Panc1 (cell line): ENCODE measurements at places on chromosomes 3 and 15.

- no peak for DNase-seq
Observed at GRCh38 chr3:145854499-145854898, 306.5 kb downstream of the PLOD2 start.

DNA sequence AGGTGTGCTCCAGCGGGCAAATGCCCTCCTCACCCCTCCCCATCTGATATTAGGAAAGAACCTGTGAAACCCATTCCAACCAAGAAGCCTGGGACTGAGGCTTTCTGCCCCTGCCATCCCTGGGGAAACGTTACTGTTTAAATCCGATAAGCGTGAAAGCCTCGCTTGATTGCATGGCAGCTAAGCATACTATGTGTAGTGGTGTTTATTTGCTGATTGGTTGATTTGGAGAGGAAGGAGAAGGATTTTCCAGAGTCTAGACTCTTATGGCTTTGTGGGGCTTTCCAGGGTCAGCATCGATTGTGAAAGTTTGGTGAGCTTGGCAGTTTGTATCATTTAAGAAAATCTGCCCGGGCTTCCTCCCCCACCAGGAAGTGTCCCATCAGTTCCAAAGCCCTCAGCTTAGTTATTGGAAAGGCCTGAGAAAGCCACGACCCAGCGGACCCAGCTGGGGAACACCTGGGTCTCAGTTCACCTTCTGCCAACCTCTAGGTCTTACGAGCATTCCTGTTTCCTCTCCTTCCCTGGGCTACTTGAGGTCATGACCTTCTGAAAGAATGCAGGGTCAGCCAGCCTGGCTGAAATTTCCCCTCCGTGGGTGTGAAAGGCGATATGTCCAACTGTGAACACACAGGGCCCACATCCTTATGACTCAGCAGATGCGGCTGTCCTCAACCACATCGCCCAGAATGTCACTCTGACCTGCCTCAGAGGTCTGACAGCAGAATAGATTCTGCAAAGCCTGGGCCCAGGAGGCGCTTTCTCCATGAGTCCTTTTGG, 62.8 kb upstream of the HERC1 start:
- DNase-seq: no peak

DNA sequence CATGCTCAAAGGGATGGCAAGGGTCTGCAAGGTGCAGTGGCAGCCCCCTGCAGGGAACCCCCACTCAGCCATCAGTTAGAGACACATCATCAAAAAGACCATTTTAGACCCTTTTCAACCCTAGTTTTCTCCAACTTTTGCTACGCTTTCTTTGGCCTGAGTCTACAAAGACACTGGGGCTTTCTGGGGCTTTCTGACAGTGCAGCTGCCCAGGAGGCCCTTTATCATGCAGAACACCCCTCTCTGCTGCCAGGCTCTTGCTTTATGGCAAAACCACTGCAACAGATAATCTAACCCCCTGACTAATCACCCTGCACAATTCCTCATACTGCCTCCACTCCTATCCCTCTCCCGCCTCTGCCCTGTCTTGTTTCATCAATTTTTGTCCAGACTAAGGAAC, 2.4 kb downstream of the NMNAT3 start:
- no peak for DNase-seq

- no peak for DNase-seq
Observed at GRCh38 chr3:139006051-139006716, at the start of gene PRR23A. TSS of gene PRR23A (minus strand) at chr3:139006268. CDS start at chr3:139006268, 0 bp downstream.

DNA sequence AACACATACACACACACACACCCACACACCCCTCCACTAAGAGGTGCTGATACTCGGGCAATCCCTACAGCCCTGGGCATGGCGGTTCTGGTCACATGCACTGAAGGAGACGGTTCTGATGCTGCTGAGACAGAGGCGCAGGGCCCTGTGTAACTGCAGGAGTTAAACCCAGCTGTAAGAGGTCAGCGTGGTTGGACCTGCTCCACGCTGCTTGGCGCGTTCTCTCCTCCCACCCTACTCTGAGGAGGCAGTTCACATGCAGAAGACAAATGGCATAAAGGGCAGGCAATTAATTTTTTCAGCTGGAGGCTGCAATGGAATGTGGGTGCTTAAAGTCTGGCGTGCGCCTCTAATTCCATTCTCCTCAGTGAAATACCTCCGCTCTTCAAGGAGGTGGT, 35.2 kb downstream of the GRK7 start:
- no peak for DNase-seq

DNA sequence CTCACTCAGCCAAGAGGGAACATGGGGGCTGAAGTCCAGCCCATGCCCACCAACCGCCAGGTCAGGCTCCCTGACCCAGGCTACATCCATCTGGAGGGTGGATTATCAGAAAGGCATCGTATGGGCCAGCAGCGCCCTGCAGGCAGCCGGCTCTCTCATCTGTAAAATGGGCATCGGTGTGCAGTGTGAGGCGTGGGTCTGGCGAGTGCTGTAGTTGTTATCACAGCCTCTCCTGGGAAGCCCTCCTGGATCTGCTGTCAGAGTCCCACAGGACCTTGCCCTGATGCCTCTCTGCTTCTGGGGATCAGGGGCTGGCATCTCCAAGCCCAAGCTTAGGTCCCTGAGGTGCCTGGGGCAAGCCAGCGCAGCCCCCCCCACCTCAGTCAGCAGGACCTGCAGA, 27.4 kb downstream of the CFAP100 start:
- no peak for DNase-seq

DNA sequence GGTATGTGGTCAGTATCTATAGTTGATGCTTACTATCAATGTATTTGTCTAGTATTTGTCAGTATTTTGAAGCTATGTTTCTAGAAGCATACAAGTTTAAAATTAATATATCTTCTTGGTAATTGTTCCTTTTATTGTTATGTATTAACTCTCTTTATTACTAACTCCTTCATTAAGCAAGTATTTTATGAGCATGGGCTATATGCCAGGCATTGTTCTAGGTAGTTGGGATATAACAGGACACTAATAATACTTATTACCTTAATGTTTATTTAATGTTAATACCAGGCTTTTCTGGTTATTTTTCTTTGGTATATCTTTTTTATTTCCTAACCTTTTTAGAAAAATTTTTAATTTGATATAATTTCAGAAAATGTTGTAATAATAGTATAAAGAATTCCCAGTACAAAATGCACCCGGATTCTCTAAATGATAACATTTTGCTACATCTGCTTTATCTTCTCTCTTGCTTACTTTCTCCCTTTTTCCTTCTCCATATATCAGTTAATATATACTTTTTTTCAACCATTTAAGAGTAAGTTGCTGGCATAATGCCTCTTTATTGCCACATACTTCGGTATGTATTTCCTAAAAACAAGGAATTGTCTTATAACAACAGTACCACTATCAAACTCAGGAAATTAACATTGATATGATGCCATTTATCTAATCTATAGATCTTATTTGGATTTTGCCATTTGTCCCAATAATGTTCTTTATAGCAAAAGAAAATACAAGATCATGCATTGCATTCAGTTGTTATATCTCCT, 30.9 kb downstream of the LRRC49 start:
- DNase-seq: no peak

GRCh38 chr3:118080889-118081288, 953.8 kb downstream of the IGSF11 start:
- DNase-seq: no peak

DNA sequence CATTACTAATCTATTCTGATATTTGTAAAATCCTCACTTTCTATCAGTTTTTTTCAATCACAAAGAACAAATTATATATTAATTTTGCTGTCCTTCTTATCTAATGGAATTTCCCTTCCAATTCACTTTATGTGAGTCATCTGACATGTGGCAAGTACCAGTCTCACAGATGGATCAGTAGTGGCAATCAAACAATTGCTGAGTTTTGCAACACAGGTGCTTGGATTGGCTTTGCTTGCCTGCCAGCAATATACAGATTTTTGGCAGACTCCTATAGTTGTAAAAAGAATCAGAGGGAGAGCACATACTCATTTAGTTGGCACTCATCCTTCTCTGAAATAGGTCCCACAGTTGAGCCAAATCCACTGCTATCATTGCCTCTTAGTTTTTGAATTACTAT, 83.7 kb downstream of the BCHE start:
- DNase-seq: no peak

DNA sequence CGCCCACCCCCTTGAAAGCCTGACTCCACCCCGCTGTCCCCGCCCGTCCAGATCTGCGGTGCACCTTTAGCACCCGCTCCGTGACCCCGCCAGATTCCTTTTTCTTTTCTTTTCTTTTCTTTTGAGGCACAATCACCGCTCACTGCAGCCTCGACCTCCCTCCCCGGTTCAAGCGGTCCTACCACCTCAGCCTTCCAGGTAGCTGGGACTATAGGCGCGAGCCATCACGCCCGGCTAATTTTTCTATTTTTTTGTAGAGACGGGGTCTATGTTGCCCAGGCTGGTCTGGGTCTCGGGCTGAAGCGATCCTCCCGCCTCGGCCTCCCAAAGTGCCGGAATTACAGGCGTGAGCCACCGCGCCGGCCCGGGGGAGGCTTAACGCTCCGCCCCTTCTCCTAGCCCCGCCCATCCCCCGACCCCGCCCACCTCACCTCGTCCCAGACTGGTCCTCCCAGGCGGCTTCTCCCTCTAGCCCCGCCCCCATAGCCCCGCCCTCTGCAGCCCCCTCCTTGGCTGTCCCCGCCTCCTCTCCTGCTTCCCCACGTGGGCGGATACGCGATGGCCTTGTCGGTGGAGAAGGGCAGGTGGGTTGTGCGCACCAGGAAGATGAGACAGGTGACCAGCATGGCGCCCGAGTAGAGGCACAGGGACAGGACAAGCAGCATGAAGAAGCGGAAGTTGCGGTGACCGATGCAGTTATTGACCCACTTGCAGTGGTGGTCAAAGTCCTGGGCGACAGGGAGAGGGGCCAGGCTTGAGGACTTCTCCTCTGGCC, 3.2 kb downstream of the ZDHHC19 start:
- no peak for DNase-seq

DNA sequence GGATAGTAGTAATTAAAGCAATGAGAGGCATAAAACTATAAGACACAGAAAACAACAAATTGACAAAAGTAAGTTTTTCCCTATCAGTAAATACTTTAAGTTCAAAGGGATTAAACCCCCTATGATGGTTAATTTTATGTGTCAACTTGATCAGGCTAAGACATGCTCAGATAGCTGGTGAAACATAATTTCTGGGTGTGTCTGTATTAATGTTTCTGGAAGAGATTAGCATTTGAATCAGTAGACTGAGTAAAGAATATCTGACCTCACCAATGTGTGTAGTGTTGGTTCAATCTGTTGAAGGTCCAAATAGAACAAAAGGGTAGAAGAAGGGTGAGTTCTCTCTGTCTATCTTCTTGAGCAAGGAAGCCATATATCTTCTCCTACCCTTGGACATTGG, 283.3 kb upstream of the GRM7 start:
- no peak for DNase-seq

DNA sequence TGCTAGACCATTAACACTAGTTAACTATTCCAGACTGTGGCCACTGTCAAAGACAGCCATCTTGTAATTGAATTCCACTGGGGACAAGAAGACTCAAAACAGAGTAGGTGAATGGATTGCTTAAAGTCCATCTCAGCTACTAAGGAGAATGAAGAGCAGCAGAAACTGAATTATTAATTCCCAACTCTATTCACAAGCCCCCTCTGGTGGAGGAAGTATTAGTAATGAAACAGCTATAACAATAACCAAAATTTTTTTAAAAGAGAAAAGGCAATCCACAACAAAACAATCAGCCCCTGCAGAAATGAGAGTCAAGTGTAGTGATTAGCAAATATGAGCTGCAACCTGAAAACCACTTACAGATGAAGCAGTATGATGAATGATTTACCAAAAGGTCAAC, 302.8 kb downstream of the FHIT start:
- DNase-seq: no peak

- no peak for DNase-seq
Observed at GRCh38 chr3:13064159-13064868, 8.9 kb downstream of the IQSEC1 start.
